ENCODE measurements at places on chromosomes 2 and 18. TPM values are rescaled to one million over a fixed set of nuclear protein-coding genes. Genes with fewer than 3 reads are reported as not detected.

The WDR43 gene
- total RNA-seq, result 47.9 TPM

GRCh38 chr2:175012516-175012915 is 7.3 kb upstream of the CHN1 start:
- no peak for DNase-seq

DNA sequence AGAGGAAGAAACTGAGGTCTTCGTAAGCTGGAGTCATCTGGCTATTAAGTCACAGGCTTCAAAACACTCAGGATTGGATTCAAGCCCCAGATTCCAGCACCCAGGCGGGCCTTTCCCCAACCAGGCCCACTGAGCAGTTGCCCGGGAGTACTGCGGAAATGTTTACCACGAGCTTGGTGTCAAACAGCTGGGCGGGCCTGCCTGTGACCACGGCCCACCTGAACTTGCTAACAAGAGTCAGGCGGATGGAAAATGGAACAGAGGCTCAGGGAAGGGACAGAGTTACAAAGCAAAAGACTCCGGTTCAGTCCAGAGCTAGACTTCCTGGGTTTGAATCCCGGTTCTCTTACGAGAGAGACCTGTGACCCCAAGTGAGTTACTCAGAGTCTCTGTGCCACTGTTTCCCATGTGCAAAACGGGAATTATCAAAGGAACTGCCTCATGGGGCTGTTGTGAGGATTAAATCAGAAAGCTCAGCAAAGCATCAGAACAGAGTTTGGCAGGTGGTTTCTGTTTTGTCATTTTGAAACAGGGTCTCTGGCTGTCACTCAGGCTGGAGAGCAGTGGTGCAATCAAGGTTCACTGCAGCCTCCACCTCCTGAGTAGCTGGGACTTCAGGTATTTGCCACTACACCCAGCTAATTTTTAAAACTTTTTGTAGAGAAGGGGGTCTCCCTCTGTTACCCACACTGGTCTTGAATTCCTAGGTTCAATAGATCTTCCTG is 49.0 kb upstream of the TFCP2L1 start:
- DNase-seq, result peak; percentile 30

The SAG gene
- not detected for total RNA-seq

The CIB4 gene
- total RNA-seq, result not detected

DNA sequence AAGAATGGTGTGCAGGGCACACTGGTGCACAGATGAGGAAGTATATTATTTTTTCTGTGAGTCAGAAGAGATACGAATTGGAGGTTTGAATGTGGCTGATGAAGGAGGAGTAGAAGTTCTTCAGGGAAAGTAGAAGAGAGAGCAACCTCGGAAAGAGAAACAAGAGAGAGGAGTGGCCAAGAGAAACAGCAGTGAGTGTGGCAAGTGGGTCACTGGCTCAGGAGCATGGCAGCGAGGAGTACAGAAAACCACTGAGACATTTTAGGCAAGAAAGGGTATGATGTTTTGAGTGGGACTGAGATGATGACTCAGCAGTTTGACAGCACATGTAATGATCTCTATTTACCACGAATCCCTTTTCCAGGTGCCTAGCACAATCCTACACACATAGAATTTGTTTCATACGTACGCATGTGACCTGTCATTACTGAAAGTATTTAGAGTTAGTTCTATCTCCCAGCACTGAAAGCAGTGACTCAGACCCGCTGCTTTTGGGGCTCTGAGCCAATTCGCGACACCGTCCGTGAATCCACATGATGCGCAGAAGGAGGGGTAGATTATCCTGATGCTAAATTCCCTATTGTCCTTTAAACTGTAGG is 915.4 kb downstream of the DCDC2C start:
- no peak for DNase-seq

DNA sequence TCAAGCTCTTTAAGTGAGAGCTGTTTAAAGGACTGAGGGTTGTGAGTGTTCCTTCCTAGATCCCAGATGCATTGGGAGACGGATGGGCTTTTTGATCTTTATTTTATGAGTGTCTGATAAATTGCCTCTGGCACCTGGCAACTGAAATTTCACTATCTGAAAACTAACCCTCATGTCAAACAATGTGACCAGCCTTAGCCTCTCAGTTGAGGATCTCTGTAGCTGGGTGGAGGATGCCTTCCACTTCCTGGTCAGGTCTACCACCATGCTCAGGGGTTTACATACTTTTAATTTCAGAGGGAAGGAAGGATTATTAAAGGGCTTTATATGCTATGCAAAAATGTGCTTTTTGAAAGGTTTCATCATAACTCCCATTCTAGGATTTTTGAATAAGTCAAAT is 70.5 kb upstream of the NT5C1B start:
- no peak for DNase-seq

The CPO gene
- total RNA-seq, result 0.89 TPM

DNA sequence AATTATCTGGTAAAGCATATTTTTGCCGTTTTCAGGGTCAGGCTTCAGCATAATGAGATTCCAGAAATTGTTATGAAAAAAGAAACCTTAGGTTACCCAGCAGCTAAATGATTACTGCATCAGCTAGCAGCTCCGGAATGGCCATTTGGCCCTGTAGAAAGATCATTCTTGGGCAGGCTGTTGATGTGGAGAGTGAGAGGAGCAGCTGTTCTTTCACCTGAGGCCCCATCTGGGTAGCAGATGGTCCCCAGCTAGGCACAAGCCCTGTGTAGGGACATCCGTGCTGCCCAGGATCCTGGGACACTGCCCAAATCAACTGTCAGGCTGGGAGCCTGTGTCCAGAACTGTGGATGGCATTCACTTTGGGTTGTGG is 61.8 kb downstream of the NEDD4L start:
- no peak for DNase-seq

GRCh38 chr2:199848389-199849130 is 2.4 kb downstream of the FTCDNL1 start:
- no peak for DNase-seq

- DNase-seq, result peak; percentile 56
Measured at GRCh38 chr18:76468345-76469304, 26.4 kb downstream of the ZNF516 start.

The NT5DC4 gene
- total RNA-seq, result not detected

DNA sequence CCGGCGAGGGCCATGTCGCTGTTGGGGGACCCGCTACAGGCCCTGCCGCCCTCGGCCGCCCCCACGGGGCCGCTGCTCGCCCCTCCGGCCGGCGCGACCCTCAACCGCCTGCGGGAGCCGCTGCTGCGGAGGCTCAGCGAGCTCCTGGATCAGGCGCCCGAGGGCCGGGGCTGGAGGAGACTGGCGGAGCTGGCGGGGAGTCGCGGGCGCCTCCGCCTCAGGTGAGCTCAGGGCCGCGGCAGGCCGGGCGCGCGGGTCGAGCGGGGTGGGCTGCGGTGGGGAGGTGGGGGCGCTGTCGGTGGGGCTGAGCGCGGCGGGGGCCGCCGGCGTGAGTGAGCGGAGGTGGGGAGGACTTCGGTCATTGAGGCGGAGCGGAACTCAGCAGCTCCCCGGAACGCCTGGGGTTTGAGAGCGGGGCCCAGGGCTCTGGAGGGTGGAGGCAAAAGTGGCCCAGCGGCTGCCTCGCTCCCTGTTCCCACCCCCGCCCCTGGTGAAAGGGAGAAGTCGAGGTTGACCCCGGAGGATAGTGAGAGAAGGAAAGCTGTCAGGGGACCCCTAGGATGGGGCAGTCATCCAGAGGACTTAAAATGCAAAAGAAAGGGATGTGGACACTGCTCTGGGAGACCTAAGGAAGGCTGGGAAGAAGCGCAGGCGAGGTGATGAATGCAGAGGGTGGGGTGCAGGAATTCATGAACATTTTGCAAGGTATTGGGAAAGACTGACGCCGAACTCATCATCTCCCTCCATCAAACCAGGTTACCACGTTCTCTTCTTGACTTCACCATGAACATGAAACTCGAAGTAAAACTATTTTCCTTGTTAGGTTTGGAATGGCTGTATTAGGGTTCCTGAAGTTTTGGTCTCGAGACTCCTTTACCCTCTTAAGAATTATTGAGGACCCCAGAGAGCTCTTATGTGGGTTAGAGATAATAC is 633 bp downstream of the MALT1 start:
- peak; percentile 73 for DNase-seq

DNA sequence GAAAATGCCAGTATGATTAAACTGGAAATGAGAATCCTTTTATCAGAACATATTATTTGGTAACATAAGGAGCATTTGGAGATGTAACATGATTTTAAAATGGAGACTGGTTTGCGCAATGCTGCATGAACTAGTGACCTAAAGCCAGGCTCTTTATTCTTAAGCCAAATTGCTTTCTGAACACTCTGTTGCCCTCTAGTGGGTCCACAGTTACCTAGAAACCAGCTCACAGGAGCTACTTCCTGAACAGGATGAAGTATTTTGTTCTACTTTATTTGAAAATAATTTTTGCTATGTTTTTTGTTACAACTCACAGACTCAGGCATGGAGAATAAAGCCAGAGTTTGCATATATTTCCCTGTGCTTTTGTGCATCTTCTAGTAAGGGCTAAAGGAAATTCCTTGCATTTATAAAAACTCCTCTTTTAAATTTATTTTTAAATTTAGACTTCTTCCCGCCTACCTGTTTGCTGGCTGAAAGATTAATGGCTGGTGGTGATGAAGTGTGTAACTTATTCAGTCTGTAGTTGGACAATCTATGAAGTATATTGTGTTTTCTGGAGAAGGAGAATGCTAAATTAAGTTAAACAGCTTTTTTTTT is 146.7 kb downstream of the PARD3B start:
- no peak for DNase-seq

GRCh38 chr2:238277695-238278094 is 10.7 kb downstream of the PER2 start:
- DNase-seq, result no peak

The NYAP2 gene
- total RNA-seq, result 0.22 TPM

GRCh38 chr18:3306391-3306790 is 44.5 kb downstream of the MYL12B start:
- DNase-seq, result no peak

GRCh38 chr2:159064446-159065301 is 96.2 kb downstream of the TANC1 start:
- no peak for DNase-seq

GRCh38 chr18:58178511-58178910 is 134.5 kb downstream of the NEDD4L start:
- no peak for DNase-seq

The ASXL3 gene
- total RNA-seq, result 13.1 TPM

The ARMC9 gene
- 15.4 TPM for total RNA-seq

The UGT1A8 gene
- total RNA-seq, result not detected

- DNase-seq, result peak; percentile 51
Measured at GRCh38 chr2:43031471-43032212, 194.8 kb downstream of the ZFP36L2 start.

DNA sequence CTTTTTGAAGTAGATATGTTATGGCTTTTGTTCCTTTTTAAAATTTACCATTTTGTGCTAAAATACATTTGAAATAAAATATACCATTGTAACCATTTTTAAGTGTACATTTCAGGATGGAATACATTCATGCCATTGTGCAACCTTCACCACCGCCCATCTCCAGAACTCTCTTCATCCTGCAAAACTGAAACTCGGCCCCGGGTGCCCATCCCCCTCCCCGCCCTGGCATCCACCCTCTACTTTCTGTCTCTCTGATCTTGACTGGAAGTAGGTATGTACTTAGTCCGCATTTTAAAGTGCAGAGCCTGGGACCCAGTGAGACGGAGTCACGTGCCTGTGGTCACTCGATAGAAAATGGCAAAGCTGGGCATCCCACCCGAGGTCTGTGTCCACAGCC is 45.6 kb downstream of the DIPK1C start:
- DNase-seq, result no peak

DNA sequence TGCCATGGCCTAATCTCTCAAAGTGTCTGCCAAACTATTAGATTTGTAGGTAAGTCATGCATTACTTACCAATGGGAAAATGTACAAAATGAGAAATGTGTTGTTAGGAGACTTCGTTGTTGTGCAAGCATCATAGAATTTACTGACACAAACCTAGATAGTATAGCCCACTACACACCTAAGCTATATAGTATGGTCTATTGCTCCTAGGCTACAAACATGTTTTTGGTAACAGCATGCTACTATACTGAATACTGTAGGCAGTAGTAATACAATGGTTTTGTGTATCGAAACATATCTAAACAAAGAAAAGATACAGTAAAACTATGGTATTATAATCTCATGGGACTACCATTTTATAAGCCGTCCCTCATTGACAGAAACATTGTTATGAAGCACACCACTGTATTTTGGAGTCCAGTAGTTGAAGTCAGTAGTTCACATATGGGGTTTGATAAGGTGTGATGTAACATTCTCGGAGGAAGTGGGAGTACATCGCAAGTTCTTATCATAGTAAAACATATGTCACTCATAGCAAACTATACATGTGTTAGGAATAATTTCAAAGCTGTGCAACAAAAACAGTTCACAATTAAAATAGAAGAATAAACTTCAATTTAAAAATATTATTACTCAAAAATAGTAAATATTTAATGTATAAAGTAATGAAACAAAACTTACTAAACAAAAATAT is 12.0 kb upstream of the GTF2A1L start:
- no peak for DNase-seq

DNA sequence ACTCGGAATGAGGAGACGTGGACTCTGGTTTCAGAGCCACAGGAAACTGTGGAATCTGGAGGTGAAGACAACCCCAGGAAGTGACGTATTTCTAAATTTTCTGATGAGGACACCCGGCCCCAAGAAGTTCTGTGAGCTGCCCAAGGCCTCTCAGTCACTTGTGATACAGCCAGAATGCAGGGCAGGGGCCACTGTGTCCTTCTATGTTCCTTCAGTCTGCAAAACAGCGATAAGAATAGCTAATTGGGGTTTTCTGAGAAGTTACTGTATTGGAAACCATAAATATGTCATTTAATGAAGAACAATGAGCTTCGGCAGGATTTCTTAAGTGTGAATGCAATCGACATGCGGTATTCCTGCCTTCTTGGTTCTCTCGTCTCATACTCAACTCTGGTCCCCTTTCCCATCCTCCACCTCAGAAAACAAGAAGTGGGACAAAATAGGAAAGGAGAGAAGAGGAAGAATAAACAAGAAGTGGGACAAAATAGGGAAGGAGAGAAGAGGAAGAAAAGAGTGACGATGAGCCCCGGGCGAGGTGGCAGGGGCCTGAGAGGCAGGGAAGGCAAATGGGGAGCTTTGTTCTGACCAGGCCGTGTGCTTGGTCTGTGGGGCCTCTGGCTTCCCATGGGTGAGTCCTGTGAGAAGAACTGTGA is 282.0 kb upstream of the REV1 start:
- no peak for DNase-seq

GRCh38 chr2:158953454-158953853 is 15.0 kb upstream of the TANC1 start:
- no peak for DNase-seq

DNA sequence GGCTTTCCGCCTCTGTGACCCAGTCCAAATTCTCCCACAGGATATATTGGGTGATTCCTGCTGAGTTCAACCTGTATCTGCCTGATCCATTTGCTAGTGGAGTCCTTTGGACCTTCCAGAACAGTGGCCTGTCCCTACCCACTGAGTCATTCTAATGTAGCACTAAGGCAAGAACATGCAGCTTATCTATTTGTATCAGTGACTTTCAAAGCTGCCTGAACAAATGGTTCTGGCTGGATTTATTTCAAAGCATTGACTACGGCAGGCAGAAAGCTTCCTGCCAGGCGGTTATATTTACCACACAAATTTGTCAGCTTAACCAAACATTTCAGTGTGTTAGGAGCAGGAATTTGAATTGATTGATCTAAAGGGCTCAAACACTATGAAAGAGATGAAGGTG is 613.4 kb downstream of the DCC start:
- DNase-seq, result no peak

GRCh38 chr2:233380995-233381637 is 26.8 kb downstream of the DGKD start:
- no peak for DNase-seq

The RIT2 gene
- total RNA-seq, result not detected

GRCh38 chr2:45264227-45265225 is 255.3 kb upstream of the SIX2 start:
- DNase-seq, result no peak

The SCTR gene
- not detected for total RNA-seq
